GM19239 (cell line): ENCODE measurements at places on chromosomes 3 and 15.

GRCh38 chr3:6965881-6966280, 105.0 kb downstream of the GRM7 start:
- no peak for DNase-seq

GRCh38 chr3:129989414-129989813, 14.9 kb downstream of the TRH start:
- no peak for DNase-seq

DNA sequence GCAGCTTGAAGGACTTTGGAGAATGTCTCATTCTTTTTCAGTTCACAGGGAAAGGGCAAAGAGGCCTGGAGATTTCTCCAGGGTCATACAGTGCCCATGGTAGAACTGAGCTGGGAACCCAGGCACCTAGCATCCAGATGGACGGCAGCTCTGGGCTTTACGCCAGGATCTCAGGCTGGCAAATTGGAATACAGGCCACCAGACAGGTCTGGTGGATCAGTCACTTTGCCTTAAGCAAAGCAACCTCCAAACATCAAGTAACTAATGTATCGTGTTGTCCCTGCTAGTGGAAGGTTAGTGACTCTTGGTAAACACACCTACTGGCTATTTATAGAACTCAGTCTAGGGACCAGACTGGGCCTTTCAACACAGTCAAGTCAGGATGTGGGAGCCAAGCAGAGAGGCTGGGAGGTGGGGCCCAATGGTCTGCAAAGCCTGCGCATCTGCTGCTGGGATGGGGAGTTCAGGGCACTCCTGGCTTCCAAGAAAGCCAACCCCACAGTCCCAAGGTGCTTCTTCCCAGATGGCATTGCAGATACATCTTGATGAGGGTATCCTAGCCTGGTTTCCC, 30.2 kb downstream of the RPLP1 start:
- no peak for DNase-seq

- DNase-seq: no peak
These were observed 54.5 kb downstream of the DCLK3 start for GRCh38 chr3:36709826-36710365.

- DNase-seq: no peak
These were observed 30.5 kb downstream of the SLC7A14 start for GRCh38 chr3:170555329-170555728.

- no peak for DNase-seq
These were observed 7.2 kb downstream of the SUSD5 start for GRCh38 chr3:33211444-33211843.

DNA sequence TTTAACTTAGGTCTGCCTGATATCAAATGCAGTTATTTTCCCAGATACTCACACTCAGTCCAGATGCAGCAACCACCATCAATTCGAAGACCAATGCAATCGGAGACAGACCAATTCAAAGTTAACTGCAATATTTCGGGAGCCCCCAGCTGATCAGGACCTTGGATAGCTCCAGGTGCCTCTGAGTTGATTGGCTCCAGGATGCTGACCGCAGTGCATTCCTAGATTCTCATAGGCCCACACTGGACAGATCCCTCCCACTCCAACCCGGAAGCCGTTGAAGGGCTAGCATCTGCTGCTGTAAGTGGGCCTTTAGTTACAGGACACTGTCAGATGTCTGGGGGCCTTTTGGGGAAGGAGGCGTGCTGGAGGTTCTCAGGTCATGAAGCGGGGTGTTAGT, 89.5 kb upstream of the ATP2B2 start:
- peak; percentile 32 for DNase-seq

GRCh38 chr3:100221159-100221558, 39.6 kb upstream of the TBC1D23 start:
- no peak for DNase-seq

DNA sequence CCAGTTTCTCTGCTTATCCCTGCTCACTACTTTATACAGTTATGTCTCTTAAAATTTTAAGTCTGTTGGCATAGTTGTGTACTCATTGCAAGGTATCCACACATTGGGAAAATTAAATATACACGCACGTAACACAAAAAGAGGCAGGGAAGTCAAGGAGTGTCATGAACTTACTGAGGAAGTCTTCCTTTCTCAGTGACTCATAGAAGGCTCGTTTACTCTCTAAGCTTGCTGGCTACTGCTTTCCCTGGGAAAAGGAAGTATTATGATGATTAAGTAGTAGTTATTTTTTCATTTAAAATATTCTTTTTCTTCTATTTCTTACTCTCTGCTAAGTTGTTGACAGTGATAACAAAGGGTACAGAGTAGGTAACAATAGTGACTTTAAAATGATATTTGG, 287.3 kb downstream of the UBE2E2 start:
- DNase-seq: no peak

- no peak for DNase-seq
These were observed 3.1 kb downstream of the RCCD1 start for GRCh38 chr15:90957791-90958190.

DNA sequence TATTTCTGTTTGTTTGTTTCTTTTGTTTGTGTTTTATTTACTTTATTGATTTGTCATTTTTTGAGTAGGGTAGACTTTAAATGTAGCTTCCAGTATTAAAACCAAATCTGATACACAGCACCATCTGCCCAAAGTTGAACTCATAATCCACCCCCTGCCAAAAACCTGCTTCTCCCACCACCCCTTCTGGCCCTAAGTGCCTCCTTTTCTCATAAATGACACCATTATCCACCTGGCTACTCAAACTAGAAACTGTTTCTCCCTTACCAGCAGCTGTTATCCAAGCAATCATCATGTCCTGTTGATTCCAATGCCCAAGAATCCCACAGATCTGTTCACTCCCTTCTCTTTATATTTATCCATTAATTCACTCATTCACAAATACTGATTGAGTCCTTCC, 21.8 kb upstream of the PTX3 start:
- no peak for DNase-seq

DNA sequence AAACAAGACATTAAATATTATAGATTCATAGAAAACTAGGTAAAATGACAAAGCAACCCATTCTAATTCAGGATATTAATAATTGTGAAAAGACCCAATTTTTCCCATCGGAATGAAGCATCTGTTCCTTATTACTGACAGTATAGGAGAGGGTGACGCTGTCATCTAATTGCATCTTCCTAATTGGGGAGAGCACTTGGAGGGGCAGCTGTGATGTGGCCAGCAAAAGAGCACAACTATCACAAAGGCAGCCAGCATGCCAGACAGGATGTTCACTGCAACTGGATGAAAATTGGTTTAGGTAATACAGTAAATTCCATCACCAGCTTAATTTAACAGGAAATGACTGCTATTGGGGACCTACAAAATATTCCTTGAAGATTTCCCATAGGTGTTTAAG, 21.9 kb upstream of the MINAR1 start:
- no peak for DNase-seq

DNA sequence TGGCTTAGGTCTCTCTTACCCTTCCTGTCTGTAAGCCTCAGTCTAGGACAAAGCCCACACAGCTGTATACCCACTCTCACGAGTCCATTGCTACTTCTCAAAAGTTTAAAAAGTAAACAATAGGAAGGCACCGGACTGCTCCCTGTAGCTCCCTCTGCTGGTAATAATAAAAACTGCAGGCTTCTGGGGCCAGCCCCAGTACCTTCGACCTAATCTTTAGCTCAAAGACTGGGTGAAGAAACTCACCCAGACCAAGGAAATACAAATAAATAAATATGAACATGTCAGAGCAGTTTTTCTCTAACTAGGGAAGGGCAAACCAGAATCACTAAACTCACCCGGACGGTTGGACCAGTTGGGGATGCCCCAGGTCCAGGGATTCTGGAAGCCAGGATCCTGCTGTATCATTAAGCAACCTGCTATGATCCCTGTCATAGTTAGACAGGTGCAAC, 5.0 kb downstream of the FAM219B start:
- peak; percentile 66 for DNase-seq

- DNase-seq: no peak
These were observed 7.1 kb downstream of the NPTN start for GRCh38 chr15:73626072-73626471.

DNA sequence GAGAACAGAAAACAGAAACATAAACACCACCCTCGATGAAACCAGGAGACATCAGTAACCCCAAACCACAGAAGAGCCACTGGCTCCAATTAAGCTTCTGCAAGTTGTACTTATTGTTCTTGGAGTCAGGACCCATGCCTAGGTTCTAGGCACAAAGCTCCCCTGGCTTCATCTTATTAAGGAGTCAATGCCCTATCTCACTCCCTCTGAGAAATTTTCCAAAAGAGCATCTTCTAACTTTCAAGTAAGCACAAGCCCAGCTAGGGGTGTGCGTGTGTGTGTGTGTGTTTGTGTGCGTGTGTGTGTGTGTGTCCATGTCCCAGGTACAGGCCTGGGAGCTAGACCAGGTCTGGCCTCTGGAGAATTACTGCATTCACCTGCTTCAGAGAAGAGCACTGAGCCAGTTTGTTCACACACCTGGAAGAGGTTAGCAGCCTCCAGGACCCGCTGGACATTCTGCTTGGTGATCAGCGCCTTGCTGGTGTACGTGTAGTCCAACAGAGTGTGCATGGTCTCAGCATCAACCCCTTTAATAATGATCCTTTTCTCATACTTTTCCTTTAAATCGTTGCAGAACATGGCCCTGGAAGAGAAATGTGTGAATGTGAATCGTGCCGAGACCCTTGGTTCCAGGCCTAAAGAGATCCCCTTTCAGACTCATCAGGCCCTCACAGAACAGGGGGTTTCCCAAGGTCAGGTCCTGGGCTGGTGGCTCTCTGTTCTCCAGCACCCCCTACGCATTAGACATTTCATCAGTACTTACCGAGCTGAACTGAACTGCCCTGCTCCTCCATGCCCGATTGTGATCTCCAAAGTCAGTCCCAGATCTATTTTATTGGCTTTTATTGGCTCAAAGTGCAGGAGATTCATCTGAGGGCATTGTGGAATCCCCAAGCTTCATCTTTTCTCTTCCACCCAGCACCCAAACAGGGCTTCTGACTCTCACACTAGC, 27.8 kb downstream of the KLHL6 start:
- no peak for DNase-seq

- no peak for DNase-seq
These were observed 904.0 kb downstream of the TBL1XR1 start for GRCh38 chr3:176293276-176293675.

DNA sequence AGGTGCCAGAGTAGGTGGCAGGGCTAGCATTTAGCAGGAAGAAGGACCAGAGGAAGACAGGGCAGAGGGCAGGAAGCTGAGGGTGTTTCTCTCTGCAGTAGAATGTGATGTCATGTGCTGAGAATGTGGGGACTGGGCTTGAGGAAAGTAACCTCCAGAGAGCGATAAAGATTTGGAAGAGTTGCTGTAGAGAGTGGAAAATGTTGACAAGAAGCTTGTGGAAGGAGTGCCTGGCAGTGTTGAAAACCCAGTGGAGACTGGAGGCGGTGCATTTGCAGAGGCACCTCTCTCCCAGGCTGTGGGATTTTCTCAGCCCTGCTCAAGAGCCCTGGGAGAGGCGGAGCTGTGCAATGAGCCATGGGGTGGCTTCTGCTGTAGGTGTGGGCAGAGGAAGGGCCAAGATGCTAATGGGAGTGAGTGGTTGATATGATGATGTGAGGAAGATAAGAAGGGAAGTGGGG, 54.8 kb downstream of the MESD start:
- no peak for DNase-seq

DNA sequence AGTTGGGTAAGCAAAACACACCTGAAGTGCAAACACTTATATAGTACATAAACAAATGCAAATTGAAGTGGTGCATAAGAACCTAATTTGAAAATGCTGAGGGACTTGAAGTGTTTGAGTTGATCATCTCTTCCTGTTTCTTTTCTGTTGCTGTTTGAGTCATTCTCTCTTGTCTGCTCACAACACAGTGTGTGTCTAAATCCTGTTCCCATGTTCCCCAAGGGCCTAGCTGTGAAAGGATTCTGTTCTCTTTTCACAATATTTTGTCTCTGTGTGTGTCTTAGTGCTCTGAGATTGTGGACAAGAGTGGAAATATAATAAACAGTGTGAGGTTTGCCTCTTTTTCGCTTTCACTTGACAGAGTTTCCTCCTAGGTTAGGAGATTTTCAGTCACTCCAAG, 6.1 kb downstream of the CD96 start:
- peak; percentile 7 for DNase-seq

- no peak for DNase-seq
These were observed 20.3 kb downstream of the LRCH3 start for GRCh38 chr3:197811343-197811742.

GRCh38 chr3:30199096-30199759, 407.2 kb upstream of the TGFBR2 start:
- DNase-seq: peak; percentile 1

DNA sequence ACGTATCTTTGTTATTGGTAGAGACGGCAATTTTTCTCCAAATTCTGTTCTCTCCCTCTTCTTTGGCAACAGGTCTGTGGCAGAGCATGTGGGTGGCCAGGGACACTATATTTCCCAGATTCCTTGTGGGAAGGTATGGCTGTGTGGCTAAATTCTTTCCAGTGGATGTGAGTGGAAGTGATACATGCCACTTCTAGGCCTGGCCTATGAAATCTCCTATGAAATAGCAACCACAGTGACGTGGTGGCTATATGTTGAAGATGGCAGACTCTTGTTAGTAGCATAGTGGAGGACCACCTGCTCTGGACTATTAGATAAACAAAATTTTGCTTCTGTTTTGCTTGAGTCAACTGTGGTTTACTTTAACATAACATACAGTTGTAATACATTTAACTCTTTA, 243.3 kb downstream of the IL20RB start:
- no peak for DNase-seq

- no peak for DNase-seq
These were observed 241.1 kb downstream of the PLCL2 start for GRCh38 chr3:17125738-17126442.

DNA sequence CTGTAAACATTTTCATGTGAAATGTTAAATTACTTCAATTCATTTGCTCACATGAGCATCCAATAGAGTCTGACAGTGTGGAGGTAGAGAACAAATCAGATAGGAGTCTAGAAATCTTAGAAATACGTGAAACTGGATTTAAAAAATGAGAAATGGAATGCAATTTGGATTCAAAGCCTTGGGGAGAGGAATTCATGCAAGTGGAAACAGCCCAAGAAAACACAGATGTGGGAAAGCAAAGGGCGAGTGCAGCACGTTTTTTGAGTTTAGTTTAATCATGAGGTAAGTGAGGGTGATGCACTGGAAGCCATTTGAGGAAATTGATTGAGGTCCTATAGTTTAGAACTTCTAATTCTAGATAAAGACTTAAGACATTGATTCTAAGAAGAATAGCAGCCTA, 434.7 kb downstream of the C3orf38 start:
- no peak for DNase-seq

- DNase-seq: no peak
These were observed 8.2 kb downstream of the ANKRD34C start for GRCh38 chr15:79290642-79291275.

DNA sequence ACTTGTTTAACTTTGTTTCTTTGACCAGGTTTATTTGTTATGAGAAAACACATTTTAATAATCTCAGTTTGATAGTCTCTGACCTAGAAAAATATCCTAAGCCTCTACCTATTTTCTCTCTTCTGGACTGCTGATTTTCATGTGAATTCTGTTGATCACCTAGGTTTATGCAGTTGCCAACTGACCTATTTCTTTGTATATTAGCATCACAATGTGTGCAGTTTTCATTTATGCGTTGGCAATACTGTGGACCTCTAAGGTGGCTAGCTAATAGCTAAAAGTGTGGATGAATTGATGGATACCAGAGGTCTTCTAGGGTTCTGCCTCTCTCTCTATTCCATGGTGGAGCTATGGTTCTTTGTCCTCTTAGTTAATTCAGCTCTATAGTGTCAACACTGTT, 72.1 kb downstream of the LRRC49 start:
- DNase-seq: no peak

- DNase-seq: no peak
These were observed 26.5 kb upstream of the TIMP4 start for GRCh38 chr3:12185172-12185710.
